RWPE1 (cell line): ENCODE measurements at places on chromosomes 7 and 10.

DNA sequence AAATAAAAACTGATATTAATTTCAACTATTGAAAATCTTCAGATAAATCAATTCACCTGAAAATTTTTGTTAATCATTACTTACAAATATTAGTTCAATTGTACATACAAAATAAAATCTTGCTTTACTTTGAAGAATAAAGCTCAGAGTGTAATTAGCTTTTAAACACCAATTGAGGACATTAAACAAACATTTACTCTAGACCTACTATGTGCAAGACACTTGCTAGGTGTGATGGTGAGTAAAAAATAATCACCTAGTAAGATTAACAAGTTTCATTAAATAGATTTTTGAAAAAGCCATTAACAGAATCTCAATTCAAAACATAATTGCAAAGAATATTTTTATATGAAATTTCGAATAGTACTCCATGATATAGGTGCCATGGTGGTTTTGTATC, 3.9 kb upstream of the MLLT10 start:
- no peak for DNase-seq

GRCh38 chr10:11227103-11227502, 209.4 kb downstream of the CELF2 start:
- no peak for DNase-seq

DNA sequence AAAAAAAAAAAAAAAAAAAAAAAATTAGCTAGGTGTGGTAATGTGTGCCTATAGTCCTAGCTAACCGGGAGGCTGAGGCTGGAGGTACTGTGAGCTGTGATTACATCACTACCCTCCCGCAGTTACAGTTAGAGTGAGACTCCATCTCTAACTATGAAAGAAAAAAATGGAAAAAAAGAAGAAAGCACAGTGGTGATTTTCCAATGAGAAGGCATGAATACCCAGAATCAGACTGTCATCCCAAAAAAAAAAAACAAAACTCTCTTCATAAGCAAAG, 269.9 kb upstream of the MKLN1 start:
- DNase-seq: no peak

DNA sequence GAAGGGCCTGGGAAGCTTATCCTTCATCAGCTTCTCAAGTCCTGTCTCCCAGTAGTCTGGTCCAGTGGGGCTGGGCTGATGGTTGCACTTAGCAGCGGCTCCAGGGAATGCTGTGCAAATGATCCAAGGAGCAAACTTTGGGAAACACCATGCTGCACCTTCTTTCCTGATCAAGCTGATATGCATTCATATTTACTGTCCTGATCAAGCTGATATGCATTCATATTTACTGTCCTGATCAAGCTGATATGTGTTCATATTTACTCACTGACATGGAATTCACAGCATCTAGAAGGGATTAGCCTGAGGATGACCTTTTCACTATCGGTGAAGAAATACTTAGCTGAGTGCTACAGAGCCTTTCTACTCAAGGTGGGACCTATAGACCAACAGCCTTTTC, 330.7 kb downstream of the BMPER start:
- no peak for DNase-seq

DNA sequence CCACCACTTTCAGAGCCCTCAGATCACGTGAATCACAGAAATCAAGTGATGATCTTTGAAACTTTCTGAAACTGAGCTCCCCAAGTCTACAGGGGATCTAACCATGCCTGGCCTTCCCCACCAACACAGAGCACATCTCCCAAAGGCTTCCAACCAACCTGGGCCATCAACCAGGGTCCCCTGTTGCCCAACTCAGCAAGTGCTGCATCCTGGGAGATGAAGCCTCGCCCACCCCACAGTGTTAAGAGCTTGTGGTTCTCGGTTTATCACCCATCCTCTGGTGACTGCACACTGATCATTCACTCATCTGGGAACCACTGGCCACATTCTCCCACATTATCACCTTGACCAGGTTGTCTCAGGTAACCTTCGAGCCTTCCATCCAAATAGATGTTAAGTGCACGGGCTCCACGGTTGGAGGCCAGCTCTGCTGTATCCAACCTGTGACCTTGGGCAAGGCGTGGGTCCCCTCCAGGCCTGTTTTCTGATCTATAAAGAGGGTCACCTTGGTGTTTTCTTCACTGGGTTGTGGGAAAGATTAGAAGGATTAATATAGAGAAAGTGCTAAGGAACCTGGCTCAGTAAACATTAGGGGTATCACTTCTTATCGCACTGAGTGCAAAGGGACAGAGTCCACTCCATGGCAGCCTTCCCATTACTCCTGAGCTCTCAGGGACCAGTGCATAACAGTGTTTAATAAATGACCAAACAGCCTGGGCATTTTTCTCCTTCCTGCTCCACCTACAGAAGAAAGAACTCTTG, 3.6 kb downstream of the ZNF488 start:
- no peak for DNase-seq

GRCh38 chr7:132321387-132321786, 254.9 kb downstream of the PLXNA4 start:
- DNase-seq: no peak

GRCh38 chr10:129373231-129373630, 93.8 kb upstream of the MGMT start:
- no peak for DNase-seq

GRCh38 chr10:103895411-103896186, 22.4 kb downstream of the STN1 start:
- DNase-seq: no peak

GRCh38 chr10:131161087-131161486, 150.4 kb downstream of the TCERG1L start:
- no peak for DNase-seq

DNA sequence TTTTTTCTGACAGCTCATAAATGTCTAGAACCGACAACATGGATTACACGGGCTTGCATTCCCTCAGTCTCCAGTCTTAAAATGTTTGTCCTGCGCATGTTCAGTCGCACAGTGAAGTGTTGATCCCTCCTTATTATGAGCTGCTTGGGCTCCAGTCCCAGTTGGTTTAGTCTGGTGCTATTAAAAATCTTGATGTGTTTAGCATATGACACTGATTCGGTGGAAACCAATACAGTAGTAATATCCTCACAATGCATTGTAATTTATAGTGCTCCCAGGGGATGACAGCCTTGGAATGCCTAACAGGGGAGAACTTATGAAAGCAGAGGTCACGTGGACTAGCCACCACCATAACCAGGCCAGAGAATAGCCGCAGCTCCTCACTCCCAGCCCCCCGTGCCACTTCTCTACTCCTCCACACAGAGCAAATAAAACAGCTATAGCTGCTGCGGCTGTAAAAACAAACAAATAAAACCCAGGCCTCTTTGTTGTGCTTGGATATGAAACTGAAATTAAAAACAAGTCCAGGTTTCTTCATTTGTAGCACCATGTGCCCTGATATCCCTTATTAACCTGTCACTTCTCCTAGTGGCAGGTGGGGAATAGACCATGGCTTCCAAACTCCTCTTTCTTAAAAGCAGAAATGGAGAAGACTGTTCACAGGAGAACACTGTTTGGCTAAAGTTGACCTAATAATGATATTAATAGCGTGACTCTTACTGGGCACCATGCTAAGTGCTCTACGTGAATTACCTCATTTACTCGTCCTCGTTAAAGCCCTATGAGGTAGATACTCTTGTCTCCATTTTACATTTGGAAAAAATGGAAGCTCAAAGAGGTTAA, 7.7 kb downstream of the DPCD start:
- no peak for DNase-seq

GRCh38 chr10:61837755-61838171, 63.7 kb upstream of the ARID5B start:
- no peak for DNase-seq

- no peak for DNase-seq
These were observed 207.6 kb downstream of the AHR start for GRCh38 chr7:17506095-17506494.

GRCh38 chr10:74906611-74907198, 80.3 kb downstream of the KAT6B start:
- no peak for DNase-seq

GRCh38 chr7:43248961-43249822, 136.7 kb downstream of the HECW1 start:
- DNase-seq: no peak

DNA sequence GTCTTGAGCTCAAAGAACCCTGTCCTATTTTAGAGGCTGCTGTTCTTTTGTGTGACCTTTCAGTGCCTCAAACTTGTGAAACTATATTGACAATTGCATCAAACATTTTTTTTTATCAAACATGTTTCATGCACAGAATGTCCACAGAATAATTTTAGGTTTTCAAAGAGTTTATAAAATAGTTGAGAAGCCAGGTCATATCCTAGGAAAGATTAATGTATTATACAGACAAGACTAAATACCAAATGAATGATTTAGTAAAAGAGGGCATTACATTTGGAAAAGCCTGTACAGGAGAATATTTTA, 67.0 kb downstream of the CDK6 start:
- DNase-seq: no peak

GRCh38 chr10:26792758-26793495, 67.8 kb downstream of the ABI1 start:
- DNase-seq: no peak

DNA sequence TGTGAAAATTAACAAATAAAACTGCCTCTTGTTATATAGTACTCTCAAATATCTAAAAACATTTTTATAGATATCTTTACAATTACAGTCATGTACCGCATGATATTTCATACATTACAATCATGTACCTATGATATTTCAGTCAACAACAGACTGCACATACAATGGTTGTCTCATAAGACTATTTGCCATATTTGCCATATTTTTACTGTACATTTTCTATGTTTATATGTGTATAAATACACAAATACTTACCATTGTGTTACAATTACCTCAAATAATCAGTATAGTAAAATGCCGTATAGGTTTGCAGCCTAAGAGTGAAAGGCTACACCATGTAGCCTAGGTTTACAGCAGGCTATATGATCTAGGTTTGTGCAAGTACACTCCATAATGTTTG, 336.0 kb upstream of the PCDH15 start:
- no peak for DNase-seq

DNA sequence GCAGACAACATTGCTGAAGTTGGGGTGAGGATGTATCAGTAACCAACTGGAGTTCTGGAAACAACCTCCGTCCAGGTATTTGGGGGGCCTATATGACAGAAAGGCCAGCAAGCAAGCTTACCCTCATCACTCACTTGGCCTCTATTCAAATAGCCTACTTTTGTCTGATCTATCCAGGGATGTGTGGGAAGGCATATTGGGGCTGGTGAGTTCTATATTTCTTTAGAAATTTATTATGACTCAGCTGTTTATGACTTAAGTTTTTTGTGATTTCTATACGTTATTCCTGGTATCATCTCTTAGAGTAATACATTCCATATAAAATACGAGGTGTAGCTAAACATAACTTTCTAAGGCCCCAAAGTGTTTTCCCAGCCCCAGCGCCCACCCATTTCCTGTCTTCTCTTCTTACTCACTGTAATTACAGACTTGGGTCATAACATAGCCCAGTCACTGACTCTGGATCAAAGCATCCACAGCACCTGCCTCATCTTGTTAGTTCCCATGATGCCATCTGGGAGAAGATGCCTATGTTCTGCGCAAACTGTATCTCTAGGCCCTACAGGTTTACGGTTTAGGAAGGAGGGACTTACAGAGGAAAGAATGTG, 18.1 kb downstream of the GARS1 start:
- DNase-seq: peak; percentile 53

GRCh38 chr7:92781117-92781720, 55.2 kb downstream of the CDK6 start:
- DNase-seq: no peak

GRCh38 chr10:34861293-34862021, 46.4 kb upstream of the PARD3 start:
- DNase-seq: no peak

DNA sequence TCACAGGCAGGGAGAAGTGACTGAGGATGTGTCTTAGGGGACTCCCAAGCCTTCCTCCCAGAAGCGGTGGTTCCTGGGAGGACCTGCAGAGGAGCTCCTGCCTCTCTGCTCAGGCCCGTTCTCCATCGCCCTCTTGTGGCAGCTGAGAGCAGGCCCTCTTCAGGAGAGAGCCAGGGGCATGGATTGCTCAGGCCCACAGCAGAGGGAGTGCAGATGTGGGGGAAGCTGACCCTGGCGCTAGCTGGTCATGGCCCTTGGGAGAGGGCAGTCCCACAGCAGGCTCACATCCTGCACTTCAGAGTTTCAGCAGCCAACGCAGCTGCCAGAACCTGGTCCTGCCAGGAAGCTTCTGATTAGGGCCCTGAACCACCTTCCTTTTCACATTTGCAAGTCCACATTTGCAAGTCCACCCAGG, 94.8 kb upstream of the TARP start:
- peak; percentile 36 for DNase-seq

DNA sequence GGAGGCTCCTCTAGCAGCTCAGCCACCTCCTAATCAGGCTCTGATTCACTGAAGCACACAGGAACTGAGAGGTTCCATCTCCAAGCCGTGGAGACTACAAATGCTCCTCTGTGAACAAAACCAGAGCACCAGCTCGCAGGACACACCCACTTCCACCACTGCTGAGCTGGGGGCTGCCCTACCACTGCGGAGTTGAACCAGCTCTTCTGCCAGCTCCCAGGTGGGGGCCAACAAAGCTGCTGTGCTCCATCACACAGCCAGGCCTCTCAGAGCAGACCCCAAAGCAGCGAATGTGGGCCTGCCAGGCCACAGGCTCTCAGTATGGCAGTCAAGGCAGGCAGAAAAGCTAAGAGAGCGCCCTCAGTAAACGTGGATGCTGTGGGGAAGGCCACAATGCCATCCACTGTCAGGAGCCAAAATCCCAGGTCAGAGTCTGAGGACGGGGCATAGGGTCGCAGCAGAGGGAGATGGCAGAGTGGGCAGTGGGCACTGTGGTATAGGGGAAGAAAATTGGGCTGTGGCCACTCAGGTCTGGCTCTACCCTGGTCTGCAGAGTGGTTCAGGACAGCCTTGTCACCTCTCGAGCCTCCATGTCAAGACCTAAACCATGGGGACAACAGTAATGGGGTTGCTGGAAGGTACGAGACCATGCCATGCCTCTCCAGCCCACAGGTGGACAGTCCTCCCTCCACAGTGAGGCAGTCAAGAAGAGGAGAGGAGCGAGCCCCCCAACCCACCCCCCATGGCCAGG, 82.1 kb downstream of the GRID1 start:
- DNase-seq: no peak

DNA sequence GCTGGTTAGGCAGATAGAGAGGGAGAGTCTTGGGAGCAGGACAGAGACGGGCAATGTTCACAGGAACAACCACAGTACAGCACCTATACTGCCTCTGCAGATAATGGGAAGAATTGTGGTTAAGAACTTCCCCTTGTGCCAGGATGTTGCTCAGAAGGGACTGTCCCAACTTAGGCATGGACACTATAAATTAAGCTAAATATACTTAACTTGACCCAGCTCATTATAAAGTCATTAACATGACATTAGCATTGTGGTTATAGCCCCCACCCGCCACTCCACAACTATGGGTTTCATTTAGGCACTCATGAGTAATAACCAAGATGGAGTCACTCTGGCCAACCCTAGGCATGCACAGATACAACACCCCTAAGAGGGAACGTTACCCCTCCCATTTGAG, 310.9 kb upstream of the NRG3 start:
- no peak for DNase-seq

GRCh38 chr10:65570143-65571010, 1355.5 kb upstream of the LRRTM3 start:
- peak; percentile 20 for DNase-seq

GRCh38 chr7:101948650-101949049, 131.2 kb downstream of the CUX1 start:
- no peak for DNase-seq

- no peak for DNase-seq
These were observed 47.9 kb upstream of the SEMA3D start for GRCh38 chr7:85234730-85235129.
